ENCODE measurements at places on chromosomes 3 and 15. TPM values are rescaled to one million over a fixed set of nuclear protein-coding genes. Genes with fewer than 3 reads are reported as not detected.

GRCh38 chr3:63808633-63809032, 10.5 kb upstream of the C3orf49 start:
- DNase-seq: no peak
- no peak overlapping the region for H3K27ac ChIP-seq
- no peaks in the 10 kb centered on the region for H3K36me3 ChIP-seq
- H3K4me1 ChIP-seq: no peaks in the 10 kb centered on the region
- no peak overlapping the region for H3K4me3 ChIP-seq
- H3K27me3 ChIP-seq: no peaks in the 10 kb centered on the region

GOLGA8A gene
- 7.6 TPM for total RNA-seq

DNA sequence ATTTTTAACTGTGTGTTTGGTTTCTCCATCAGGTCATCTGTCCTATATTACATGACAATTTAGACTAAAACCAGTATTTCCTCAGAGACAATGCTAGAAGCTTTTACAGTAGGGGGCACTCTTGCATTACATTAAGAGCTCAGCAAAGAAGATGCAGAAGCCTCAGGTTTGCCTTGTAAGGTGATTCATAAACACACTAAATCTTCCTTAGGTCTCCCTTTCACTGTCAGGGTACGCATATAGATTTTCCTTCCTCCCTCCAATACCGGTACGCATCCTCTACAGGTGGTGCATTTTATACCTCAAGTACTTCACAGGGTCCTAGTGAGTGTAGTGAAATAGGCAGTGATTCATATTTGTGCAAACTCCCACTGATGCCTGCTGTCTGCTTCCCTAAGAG, 46.5 kb downstream of the CD86 start:
- no peak overlapping the region for H3K4me3 ChIP-seq
- no peaks in the 10 kb centered on the region for H3K36me3 ChIP-seq
- H3K27me3 ChIP-seq: no peaks in the 10 kb centered on the region
- DNase-seq: no peak
- H3K4me1 ChIP-seq: no peaks in the 10 kb centered on the region

DNA sequence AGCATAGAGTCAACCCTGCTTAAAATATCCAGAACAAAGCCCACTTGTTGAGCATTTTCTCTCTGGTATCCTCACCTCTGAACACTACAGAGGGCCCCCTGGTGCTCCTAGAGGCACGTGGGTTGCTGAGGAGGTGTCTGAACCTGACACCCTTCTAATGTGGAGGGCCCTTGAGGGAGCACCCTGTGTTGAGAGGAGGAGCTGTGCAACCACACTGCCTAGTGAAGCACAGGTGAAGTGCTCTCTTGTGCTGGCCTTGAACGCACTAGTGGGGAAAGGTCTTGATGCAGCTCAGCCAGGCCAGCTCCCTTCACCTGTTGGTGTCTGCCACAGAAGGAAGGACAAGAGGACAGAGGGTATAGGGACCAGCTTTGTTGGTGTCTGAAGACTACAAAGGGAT, 51.9 kb downstream of the CCK start:
- H3K27ac ChIP-seq: no peak overlapping the region
- H3K36me3 ChIP-seq: peaks cover 15% of the 10 kb centered on the region
- no peak for DNase-seq
- no peak overlapping the region for H3K4me3 ChIP-seq
- H3K27me3 ChIP-seq: no peaks in the 10 kb centered on the region

- no peak overlapping the region for H3K27ac ChIP-seq
- H3K4me3 ChIP-seq: no peak overlapping the region
- H3K36me3 ChIP-seq: no peaks in the 10 kb centered on the region
- no peaks in the 10 kb centered on the region for H3K27me3 ChIP-seq
- no peak for DNase-seq
These were observed 21.0 kb upstream of the MOBP start for GRCh38 chr3:39446444-39446843.

Measured in heart right ventricle (tissue), 16 donors.